ENCODE measurements at places on chromosomes 5 and 9.
A peak's percentile ranks its signal among the peaks of the same experiment; 100 is the strongest.

- DNase-seq: no peak
Measured at GRCh38 chr5:54727874-54728587, 210.5 kb downstream of the SNX18 start.

GRCh38 chr5:54259981-54260380 is 50.4 kb downstream of the ARL15 start:
- DNase-seq: no peak

GRCh38 chr5:63125862-63126261 is 547.2 kb downstream of the LRRC70 start:
- peak; percentile 65 for DNase-seq

DNA sequence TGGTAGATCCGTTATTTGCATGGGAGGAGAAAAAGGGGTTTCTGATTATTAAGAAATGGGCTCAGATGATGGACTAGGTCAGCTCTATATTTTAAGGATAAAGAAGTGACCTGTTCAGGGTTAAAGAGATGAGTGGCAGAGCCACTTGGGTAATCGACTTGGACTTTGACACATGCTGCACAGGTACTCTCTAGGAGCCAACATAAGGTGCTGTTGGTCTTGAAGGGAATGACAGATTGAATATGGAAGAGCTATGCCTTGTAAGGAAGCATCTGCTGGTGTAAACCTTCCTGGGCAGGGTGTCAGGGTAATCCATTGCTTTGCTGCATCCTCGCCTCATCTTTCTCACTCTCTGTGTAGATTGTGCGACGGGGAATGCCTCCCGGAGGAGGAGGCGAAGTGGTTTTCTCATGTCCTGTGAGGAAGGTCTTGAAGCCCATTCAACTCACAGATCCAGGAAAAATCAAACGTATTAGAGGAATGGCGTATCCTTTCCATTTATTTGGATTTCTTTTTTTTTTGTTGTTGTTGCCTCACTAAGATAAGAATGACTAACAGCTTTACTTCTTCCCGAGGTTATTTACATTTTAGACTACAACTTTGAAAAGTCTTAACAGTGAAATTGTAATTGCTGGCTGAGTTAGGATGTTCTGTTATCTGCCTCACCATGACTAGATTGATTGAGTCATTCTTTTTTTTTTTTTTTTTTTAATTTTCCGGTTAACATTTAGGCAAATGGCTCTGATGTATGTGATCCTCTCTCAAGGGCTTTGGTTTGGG is 41.2 kb downstream of the RCL1 start:
- DNase-seq: no peak

- no peak for DNase-seq
Measured at GRCh38 chr5:169474226-169474625, 109.3 kb upstream of the SPDL1 start.

- DNase-seq: peak; percentile 81
Measured at GRCh38 chr9:91483189-91483691, 59.6 kb upstream of the NFIL3 start.

DNA sequence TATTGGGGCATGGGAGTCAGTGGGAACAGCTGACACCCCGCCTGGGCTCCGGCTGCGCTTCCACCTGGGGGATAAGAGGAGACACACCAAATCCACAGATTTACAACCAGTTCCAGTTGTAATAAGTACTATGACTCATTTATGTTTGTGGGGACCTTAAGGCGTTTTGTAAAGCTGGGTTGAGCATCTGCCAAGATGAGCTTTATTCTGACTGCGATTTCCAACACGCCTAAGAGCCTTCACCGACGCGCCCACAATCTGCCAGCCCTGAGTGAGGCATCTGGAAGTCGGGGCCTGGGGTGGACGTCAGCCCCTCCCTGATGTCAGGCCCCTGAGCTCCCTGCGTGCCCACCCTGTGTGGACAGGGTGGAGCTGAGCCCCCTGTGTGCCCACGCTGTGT is 14.3 kb upstream of the LHX3 start:
- DNase-seq: no peak

- no peak for DNase-seq
Measured at GRCh38 chr5:60972231-60972630, 27.2 kb downstream of the NDUFAF2 start.

DNA sequence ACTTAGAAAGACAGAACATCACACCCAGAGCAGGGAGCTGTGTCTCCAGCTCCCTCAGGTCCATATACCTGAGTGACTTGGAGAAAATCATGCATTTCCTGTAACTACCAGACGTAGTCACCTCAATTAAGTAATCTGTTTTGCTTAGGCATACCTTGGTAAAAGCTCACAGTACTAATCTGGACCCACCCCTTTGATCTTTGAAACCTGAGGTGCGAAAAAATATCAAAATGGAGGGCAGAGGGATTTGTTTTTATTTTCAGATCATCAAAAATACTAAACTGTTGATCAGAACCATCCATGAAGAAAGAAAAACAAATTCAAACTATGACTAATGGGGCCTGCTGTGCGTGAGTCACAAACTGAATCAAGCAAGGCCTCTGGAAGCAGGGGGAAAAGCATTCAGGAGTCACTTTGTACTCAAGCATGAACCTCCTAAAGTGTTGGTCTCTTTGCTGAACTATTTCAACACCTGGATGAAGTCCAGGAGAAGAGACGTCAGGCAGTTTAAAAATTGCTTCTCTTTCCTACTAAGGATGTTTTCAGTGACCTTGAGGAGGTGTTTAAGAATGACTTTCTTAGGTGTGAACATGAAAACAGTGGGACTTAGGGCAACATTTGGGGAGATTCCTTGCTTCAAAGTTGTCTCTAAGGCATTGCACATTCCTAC is 76.3 kb downstream of the MUSK start:
- DNase-seq: peak; percentile 74

DNA sequence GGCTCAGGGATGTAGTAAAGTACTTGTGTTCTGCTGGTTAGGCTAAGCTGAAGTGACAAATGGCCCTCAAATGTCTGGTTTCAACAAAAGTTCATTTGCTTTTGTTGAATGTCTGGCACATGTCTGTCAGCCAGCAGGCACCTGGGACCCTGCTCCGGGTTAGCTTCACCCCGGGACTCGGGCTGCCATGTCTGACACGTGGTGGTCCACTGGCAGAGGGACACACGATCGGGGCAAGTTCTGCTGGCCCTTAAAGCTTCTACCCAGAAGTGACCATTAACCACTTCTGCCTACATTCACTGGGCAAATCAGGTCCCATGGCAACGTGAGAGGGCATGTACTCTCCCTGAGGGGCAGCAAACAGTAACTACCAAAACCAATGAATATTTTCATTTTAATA is 23.8 kb downstream of the POLR1E start:
- no peak for DNase-seq

- no peak for DNase-seq
Measured at GRCh38 chr5:137113939-137114338, 385.2 kb downstream of the SPOCK1 start.

- no peak for DNase-seq
Measured at GRCh38 chr9:15763371-15763770, 210.5 kb downstream of the CCDC171 start.

DNA sequence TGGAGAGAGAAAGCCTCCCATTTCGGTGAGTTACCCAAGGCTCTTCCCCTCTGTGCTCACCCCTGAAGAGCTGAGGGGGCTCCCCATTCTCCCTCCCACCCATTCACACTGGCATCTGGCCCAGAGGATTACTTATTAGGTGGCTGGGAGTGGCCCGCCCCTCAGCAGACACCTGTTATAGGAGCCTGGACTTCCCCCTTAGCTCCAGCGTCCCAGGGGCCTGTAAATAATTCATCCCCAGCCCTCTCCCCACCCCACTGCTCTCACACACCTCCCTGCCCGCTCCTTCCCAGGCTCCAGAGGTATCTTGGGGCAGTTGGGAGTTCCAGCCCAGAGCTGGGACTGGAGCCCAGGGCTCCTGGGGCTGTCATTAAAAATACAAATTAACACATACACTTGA is 11.6 kb upstream of the SLC6A7 start:
- DNase-seq: no peak

DNA sequence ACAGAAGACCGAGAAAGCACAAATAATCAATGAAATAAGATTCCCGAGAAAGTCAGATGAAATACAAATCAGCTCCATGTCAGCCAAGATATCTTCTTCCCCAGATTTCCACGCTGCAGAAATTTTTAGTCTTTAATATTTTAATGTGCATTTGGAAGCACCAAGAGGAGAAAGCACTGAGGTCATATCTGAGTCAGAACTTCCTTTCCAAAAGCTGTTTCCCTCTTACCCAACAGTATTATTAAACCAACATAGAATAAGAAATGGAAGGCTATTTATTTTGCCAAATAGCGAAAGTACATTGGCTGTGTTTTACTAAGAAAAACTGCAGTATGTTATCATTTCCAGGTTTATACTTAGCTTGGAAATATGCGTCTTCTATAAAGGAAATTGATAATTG is 772.1 kb upstream of the CDH9 start:
- no peak for DNase-seq

GRCh38 chr5:113606298-113607134 is 93.0 kb downstream of the YTHDC2 start:
- peak; percentile 41 for DNase-seq

GRCh38 chr9:69168709-69169217 is 5.3 kb upstream of the TJP2 start:
- DNase-seq: no peak

GRCh38 chr5:138686668-138687067 is 66.6 kb upstream of the CTNNA1 start:
- DNase-seq: no peak

GRCh38 chr9:81132796-81133195 is 556.6 kb downstream of the TLE1 start:
- DNase-seq: no peak

- no peak for DNase-seq
Measured at GRCh38 chr9:110575169-110575568, 4.4 kb downstream of the SVEP1 start.

- no peak for DNase-seq
Measured at GRCh38 chr9:120774719-120775118, 18.5 kb downstream of the FBXW2 start.

DNA sequence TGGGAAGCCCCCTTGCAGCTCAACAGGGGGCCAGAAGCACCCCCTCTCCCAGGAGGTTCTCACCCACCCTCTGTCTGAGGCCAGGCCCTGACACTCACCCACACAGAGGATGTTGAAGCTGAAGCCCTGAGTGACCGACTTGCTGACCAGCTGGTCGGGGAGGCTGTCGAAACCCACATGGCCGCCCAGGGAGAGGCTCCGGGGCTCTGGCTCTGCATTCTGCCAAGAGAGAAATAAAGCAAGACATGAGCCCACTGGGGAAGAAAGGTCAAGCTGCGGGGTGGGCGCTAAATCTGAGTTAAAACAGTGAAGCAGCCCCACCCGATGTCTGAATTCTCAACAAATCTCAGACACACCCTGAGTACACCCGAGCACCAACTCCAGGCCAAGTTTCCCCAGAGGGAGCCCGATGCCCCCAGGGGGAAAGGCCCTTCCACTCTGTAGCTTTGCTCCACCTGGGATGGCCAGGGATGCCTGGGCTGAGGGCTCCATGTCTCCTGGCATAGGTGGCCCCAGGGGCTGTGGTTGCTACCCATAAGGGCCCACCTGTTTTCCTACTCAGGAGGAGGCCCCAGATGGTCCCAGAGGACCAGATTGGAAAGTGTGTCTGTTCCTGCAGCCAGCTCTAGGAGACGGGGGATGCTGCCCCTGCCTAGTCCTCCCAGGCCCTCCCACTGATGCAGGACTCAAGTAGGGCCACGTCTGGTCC is 11.6 kb downstream of the SEPTIN8 start:
- DNase-seq: no peak

DNA sequence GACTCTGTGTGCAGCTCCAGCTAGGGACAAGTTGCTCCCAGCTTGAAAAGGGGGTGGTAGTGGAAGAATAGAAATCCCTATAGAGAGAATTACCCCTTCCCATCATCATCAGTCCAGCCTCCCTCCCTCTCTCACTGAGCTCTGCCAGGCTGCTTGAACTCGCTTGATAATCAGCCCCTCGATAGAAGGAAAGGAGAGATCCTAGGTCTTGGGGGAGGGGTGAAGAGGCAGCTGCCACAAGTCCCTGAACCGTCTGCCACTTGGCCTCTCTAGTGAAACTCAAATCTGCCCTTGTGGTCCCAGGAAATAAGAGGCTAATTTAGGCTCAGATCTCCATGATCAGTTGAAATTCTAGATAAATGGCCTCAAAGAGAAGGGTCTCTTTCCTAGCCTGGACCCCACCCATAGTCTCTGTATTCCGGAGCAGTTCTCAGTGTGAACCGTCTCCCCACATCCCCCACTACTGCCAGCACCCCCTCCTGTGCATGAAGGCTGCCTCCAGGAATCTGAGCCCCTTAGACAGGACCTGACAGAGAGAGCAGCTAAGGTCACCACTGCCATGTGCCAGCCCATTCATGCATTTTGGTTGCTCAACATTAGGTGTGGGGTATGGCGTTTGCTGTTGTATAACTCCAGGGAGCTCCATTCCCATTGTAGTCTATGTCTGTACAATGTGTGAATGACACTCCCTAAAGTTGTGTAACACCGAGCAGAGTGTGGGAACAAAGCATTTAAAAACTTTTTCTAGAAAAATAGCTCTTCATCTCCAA is 5.5 kb downstream of the DNAJB5 start:
- DNase-seq: peak; percentile 64

GRCh38 chr5:30121043-30121442 is 1072.4 kb upstream of the CDH6 start:
- no peak for DNase-seq

- DNase-seq: no peak
Measured at GRCh38 chr9:35790025-35790384, 1.4 kb upstream of the NPR2 start.

DNA sequence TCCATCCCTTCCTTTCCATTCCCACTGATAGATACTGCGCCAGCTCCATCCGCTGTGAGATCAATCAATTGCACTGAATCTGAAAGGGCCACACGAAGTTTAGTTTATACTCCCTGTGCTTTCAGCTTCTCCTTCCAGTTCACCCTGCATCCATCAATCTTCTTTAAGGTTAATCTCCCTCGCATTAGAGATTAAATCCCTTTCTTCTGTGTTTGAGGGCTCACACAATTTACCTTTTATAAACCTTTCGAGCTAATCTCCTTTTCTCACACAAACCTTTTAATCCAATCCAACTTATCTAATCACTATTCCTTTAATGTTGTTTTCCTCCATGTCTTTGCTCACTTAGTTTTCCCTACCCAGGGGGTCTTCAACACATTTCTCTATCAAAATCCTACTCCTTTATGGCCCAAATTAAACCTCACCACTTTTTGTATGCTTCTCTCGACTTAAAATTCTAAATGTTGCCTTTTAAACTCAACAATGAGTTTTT is 64.6 kb upstream of the HAPLN1 start:
- DNase-seq: no peak

- no peak for DNase-seq
Measured at GRCh38 chr5:172364773-172365172, 81.2 kb upstream of the UBTD2 start.

DNA sequence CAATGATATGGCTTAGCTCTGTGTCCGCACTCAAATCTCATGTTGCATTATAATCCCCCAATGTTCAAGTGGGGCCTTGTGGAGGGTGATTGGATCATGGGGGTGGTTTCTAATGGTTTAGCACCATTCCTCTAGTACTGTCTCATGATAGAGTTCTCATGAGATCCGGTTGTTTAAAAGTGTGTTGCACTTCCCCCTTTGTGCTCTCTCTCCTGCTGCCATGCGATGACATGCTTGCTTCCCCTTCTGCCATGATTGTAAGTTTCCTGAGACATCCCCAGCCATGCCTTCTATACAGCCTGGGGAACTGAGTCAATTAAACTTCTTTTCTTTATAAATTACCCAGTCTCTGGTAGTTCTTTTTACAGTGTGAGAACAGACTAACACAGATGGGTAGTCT is 427.1 kb downstream of the CHSY3 start:
- DNase-seq: no peak

GRCh38 chr9:112863746-112864145 is 26.9 kb downstream of the SLC46A2 start:
- DNase-seq: no peak

Data from GM03348 (cell line).